Activated CD4-positive, alpha-beta T cell treated with anti-CD3 and anti-CD28 coated beads, Interleukin-10, Interleukin-2, amounts not matched to agents 100 ng/mL and 50 ng/mL, durations not matched to agents 16 hours and 8 hours (primary cell): ENCODE measurements at places on chromosomes 7 and 10.

- DNase-seq: no peak
Measured at GRCh38 chr10:61845950-61846268, 55.6 kb upstream of the ARID5B start.

GRCh38 chr10:115572740-115573455, 479.7 kb downstream of the ATRNL1 start:
- DNase-seq: no peak

DNA sequence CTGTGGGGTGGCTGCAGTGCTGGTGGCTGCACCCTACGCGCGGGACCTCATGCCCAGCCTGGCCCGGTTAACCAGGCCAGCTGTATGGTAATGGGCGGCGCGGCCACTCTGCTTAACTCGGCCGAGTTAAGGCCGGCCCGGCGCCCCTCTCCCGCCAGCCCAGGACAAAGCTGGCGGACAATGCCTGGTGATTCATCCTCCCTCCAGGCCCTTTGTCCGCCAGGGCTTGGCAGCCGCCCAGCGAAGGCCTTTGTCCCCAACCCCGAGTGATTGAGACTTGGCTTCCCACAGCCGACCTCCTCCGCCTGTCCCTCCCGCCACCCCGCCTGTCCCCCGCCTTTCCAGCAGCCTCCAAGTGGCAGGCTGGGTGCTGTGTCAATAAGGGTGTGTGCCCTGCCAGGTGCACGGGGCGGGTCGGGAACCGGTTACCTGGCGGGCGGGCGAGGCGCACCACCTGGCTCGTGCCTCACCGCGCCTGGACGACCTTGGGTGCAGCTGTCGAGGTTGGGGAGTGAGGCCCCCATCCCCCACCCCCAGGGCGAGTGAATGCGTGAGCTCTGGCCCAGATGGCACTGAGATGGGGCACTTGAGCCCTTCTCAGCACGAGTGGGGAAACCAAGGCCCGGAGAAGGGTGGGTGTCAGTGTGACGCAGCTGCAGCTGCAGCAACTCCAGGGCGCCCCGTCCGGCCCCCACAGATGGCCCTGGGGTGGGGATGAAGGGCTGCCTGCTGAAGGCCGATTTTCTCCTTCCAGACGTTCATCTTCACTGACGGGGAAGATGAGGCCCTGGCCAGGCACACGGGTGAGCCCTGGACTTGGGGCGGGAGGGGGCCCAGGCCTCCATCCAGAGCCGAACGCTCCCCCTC, 4.6 kb downstream of the LFNG start:
- DNase-seq: no peak

GRCh38 chr10:62759599-62760175, 44.8 kb upstream of the ADO start:
- DNase-seq: no peak

GRCh38 chr10:91381257-91381891, 28.8 kb upstream of the HECTD2 start:
- DNase-seq: no peak

DNA sequence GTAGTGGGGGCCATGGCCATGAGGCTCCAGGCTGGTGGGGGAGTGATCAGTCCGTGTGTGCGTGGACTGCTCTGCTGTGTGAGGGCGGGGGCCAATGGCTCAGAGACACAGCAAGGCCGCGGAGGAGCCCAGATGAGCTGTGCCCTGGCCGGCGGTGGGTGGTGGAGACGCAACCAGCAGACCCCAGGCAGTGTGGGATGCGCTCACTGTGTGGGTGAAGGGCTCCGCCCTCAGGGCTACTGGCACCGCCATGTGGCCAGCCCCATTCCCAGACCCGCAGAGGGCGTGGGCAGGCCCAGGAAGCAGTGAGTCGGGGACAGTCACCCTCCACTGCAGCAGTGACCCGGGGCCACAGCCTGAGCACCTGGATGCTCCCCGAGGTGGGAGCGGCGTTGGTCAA, 9.1 kb downstream of the NKX6-2 start:
- DNase-seq: no peak
